Stimulated activated CD4-positive, alpha-beta T cell treated with anti-CD3 and anti-CD28 coated beads, Interleukin-1b, Interleukin-23, amount 100 ng/mL, for 4 hours (primary cell): ENCODE measurements at places on chromosomes 5 and 9.

DNA sequence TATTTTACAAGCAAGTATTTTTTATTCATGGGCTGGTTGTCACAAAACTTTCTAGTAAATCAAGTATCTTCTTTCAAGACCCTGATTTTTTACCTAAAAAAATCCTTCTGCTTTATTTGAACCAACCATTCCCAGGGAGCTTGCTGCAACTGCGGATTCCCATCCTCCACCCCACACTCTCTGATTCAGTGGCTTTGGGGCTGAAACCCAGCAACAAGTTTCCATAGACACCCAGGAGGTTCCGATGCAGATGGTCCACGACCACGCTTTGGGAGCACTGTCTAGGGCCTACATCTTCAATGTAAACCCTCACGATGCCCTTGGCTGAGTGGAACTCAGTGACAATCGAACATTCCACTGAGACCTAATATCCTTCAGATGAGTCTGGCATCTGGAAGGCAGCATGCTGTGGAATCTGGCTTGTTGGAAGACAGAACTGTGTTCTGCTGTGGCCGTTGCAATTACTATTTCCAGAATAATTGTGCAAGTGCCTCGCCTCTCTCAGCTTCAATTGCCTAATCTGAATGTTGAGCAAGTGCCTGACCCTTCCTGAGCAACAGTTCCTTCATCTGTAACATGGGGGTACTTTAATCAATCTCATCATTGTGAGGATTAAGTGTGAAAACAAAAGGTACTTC lies 105.1 kb downstream of the INSYN2B start:
- DNase-seq: no peak

DNA sequence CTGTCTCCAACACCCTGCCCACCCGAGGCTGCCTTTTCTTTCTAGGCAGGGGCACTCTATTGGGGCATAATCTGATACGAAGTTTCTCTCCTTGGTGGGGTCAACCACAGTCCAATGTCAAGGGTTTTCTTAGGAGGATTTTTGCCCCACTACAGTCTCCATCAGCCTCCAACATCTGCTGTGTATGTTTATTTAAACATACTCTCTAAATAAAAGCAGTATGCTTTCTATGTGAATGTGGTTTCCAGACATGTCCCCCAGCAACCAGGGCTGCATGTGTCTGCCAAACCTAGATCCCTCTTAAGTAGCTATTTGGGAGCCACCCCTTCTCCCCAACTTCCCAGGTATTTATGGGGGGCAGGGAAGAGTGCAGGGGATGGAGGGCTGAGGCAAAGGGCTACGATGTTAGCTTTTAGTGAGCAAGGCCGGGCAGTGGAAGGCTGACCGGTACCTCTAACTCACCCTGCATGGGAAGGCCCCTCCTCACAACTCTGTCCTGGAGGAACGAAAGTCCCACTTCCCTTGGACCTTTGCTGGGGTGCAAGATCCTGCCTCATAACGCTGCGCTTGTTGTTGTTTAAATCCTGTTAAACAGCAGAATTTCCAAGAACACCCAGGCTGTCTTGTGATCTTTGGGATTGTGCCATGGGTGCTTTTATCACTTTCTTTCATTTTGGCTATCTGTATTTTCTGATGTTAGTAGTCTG lies 75.4 kb downstream of the NREP start:
- DNase-seq: no peak

DNA sequence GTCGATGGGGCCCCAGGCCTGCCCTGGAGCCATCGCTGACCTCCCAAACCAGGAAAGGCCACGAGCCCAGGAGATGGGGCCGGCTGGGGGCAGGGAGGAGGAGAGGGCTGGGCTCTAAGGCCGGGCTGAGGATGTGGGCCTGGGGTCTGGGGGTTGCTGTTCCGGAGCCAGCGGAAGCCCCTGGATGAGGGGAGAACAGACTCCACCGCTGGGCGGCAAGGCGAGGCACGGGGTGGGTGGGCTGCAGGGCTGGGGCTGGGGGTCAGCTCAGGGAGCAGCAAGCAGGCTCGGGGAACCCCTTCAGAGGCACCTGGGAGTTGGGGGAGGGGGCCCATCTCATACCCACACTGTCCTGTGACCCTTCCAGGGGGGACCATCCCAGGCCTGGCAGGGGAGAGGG lies 11.7 kb downstream of the LCN12 start:
- no peak for DNase-seq

DNA sequence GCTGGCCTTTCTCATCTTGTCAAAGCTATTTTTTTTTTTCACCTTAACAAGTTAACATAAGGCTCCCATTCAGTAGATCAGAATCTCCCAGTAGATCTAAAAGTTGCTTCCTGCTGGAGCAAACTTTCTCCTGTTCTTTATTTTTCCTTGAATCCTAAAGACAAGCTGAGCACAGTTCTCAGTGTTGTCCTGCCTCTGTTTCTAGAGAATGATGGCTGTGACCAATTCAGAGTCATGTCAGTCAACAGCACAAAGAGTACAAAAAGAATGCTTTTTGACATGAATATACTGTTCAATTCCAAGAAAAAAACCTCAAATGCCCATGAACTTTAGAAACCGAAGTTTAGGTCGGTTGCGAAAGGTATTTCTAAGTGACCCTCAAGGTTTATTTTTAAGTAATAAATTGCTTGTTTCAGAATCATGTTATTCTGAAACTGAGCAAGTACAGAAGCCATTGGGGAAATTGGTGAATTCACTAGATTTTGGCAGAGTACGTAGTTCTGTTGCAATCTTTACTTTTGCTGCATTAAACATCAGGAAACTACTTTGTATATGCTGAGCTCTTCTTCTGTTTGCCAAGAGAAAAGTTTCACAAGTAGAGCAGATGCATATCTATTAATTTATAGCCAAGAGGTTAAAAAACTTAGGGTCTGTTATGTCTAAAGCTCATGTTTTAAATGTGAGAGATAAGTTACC lies 161.7 kb upstream of the RPS23 start:
- DNase-seq: no peak

DNA sequence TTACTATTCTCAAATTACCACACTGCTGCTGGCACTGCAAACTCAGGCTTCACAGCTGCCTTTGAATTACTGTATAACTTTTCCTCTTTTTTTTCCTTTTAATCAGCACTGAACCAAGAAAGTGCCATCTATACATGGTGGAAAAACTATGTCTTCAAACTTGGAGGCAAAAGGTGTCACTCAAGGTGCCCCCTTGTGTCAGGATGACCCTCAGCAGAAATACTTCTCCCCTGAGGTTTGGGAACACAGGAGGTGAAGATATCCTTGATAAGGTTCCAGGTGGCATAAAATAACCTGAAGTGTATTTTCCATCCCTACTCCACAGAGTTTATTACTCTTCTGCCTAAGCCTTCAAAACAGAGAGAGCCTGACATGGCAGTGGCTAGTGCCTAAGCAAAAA lies 14.5 kb downstream of the FRMD3 start:
- DNase-seq: no peak

GRCh38 chr5:67063791-67064190 lies 132.8 kb downstream of the CD180 start:
- DNase-seq: no peak

DNA sequence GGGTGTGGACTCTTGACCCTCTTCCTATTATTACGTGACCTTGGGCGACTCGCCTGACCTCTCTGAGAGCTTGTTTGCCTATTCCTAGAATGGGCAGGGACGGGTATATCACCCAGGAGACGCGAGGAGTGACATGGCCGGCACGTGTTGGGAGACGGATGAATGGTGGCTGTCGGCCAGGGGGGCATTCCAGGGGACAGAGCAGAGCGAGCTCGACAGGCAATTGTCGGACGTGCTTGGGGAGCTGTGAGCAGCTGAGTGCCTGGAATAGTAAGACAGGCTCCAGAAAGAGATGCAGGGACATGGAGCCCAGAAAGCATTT lies 29.3 kb upstream of the UNC5A start:
- no peak for DNase-seq

GRCh38 chr5:131965826-131966415 lies 20.5 kb upstream of the MEIKIN start:
- no peak for DNase-seq

- DNase-seq: no peak
These were observed 38.2 kb upstream of the BTNL3 start for GRCh38 chr5:180950291-180950949.

DNA sequence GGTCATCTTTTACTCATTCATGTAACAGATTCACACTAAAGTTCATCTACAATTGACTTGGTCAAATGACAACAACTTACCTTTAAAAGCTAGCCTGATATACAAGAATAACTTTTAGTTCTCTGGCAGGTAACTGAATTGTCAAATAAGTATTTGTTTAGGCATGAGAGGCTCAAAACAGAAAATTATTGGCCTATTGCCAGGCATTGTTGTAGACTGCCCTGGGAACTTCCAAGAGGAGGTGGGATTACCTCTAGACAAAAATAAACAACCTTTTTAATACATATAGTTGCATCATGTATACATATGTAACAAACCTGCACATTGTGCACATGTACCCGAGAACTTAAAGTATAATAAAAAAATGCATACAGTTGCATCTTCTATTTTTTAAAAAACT lies 18.2 kb upstream of the SLCO4C1 start:
- DNase-seq: no peak

GRCh38 chr9:132046456-132046855 lies 33.2 kb downstream of the MED27 start:
- no peak for DNase-seq

GRCh38 chr5:28808967-28809810 lies 1770.8 kb upstream of the CDH9 start:
- DNase-seq: no peak

DNA sequence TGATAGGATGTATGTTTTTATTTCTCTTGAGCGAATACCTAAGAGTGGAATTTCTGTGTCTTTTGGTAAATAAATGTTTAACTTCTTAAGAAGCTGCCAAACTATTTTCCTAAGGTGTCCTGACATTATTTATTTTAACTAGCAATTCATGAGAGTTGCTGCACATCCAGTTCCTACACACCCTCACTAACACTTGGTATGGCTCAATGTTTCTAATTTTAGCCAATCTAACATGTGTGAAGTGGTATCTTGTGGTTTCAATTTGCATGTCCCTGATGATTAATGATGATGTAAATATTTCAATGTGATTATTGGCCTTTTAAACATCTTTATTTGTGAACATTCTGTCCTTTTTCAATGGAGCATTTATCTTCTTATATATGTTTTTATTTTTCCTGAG lies 2095.5 kb upstream of the C9orf72 start:
- no peak for DNase-seq

- no peak for DNase-seq
These were observed 158.6 kb upstream of the SHB start for GRCh38 chr9:38227656-38228055.

DNA sequence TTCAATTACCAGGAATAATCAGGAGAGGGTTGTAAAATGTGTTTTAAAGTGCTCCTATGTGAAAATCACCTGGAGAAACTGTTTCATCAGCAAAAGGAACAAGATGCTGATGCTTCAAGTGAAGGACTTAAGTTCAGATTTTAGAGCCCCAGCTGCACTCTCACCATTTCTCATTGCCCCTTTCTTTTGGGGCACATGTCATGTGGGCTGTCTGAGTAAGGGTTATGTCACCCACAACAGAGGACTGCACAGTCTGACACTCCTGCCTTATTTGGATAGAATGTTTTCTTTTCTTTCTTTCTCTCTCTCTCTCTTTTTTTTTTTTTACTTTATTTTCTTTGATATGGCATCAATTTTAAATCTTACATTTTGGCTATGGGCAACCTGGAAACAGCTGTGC lies 204.1 kb upstream of the EFNA5 start:
- DNase-seq: no peak

DNA sequence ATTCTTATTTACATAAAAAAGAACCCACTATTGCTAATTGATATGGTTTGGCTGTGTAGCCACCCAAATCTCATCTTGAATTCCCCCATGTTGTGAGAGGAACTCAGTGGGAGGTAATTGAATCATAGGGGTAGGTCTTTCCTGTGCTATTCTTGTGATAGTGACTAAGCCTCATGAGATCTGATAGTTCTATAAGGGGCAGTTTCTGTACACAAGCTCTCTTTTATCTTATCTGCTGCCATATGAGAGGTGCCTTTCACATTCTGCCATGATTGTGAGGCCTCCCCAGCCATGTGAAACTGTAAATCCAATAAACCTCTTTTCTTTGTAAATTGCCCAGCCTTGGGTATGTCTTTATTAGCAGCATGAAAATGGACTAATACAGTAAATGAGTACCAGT lies 58.2 kb upstream of the PRR16 start:
- DNase-seq: no peak

- no peak for DNase-seq
These were observed 201.8 kb downstream of the FOXD4L6 start for GRCh38 chr9:40926404-40927259.

DNA sequence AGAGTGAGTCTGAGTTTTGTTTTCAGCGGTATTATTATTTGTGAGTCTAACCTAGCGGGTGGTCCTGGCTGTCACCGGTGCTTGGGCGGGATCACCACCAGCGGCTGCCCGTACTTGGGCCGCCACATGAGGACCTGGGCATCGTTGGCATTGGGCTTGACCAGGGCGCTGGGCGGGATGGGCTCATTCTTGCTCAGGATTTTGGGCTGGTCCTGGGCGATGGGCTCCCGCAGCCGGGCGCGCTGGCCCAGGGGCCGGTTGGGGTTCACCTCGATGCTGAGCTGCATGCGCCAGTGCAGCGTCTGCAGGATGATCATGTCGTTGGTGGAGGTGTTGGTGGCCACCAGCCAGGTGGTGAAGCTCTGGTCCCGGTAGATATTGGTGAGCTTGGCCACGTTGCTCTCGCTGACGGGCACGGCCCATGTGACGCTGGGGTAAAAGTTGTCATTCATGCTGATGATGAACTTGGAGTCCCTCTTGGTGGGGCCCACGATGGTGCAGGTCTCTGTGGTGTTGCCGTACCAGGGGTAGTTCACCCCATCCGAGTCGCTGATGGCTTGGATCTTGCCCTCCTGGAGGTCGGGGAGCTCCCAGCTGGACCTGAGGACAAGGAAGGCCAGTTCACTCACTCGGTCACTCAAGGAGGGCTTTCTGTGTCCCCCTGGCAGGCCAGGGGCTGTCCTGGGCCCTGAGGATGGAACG lies 15.4 kb downstream of the FAM78A start:
- no peak for DNase-seq

DNA sequence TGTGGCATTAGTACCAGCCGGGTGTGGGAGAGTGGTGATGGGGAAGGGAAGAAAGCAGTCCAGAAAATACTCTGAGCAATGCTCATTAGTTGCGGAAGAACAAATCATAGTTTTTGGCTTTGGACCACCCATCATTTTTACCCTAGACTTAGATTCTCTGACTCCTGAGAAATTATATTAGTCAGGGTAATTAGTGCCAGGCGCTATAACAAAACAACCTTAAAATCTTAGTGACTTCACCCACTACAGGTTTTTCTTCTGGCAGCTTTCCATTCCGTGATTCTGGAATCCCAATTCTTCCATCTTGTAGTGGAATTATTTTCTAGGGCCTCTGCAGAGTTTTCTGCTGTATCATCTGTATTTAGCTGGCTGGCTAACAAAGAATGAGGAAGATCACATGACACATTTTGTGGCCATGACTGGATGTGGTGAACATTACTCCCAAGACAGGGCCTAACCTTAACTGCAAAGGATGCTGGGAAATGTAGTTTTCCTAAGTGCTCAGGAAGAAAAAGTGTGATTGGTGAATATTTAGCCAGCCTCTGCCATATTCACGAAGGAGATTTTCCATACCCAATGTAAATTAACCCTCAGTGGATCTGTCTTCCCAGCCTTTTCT lies 373.0 kb upstream of the MEF2C start:
- no peak for DNase-seq

- DNase-seq: no peak
These were observed 37.9 kb downstream of the LURAP1L start for GRCh38 chr9:12812710-12813109.
